ENCODE measurements at places on chromosomes 2 and 18.

DNA sequence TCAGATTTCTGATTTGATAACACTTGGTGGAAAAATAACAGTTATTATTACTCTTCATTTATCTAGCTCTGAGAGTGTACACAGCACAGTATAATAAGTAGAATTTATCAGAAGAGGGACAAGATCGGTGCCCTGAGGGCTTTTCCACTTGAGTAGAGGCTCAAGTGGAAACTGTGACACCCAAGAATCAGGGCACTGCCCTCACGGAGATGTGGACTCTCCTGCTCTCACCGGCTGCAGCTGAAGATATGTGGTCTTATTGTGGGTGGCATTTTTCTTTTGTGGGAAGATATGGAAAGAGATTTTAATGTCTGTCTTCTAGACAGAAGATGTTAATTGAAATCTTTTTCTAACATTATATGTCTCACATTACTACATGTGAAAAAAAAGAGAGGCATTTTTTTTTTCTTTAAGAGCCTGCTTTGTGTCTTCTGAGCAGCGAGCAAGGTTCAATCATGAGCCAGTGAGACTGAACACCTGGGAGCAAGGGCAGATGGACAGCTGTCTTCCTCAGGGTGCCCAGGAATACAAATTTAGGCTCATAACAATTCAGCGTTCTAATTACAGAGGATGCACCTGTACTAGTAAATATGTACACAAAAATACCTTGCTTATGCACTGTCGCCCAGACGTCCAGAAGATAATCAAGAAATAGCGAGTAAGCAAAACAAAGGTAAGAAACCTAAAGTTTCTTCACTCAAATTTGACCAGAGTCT lies 1098.2 kb upstream of the FANCL start:
- DNase-seq, result no peak

GRCh38 chr2:72952110-72952823 lies 34.9 kb downstream of the EMX1 start:
- no peak for DNase-seq

DNA sequence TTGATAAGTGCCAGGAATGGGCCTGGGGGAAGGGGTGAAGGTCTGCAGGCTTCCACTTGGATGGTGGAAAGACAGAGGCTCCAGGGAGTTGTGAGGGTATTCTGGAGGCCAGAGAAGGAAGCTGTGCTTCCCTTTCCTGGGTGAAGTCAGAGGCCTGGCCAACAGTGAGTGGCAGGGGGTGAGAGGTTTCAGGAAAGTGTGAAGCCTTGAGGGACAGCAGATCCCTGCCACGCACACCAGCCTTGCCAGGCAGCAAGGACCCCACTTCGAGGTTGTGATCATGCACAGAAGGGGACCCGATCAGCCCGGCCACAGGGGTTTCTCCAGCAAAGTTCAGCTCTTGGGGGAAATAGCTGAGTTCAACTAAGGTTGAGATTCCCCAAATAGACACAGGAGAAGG lies 66.5 kb downstream of the SMAD7 start:
- DNase-seq, result no peak

- no peak for DNase-seq
These were observed 72.7 kb upstream of the MAP3K20 start for GRCh38 chr2:173002751-173003541.

GRCh38 chr2:8458503-8459459 lies 223.1 kb upstream of the ID2 start:
- no peak for DNase-seq

All from activated CD4-positive, alpha-beta T cell treated with anti-CD3 and anti-CD28 coated beads, Interleukin-2, amount 50 U/mL, for 16 hours (primary cell).